ENCODE measurements at places on chromosomes 16 and 17.

DNA sequence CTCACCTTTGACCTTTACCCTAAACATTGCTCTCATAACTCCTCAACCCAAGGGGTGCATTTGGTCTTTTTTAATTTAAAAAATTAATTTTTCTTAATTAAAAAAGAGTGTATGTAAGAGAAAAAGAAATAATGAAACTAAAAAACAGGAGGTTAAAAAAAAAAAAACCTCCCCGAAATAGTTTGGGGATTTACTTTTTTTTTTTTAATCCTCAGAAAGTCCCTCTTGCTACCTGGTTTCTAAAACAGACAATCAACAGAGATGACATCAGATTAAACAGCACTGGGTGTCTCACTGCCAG is 301.3 kb downstream of the SOX9 start:
- no peak for DNase-seq
- H3K27ac ChIP-seq, result no peak overlapping the region
- H3K4me3 ChIP-seq, result no peak overlapping the region
- H3K36me3 ChIP-seq, result no peaks in the 10 kb centered on the region
- H3K27me3 ChIP-seq, result no peaks in the 10 kb centered on the region

- no peaks in the 10 kb centered on the region for H3K27me3 ChIP-seq
- no peak overlapping the region for H3K4me3 ChIP-seq
- H3K36me3 ChIP-seq, result no peaks in the 10 kb centered on the region
- H3K27ac ChIP-seq, result no peak overlapping the region
Measured at GRCh38 chr17:43216369-43216761, 4.7 kb downstream of the TMEM106A start.

GRCh38 chr17:72604518-72604917 is 483.7 kb downstream of the SOX9 start:
- H3K27ac ChIP-seq, result no peak overlapping the region
- peaks cover 5% of the 10 kb centered on the region for H3K4me1 ChIP-seq
- H3K36me3 ChIP-seq, result no peaks in the 10 kb centered on the region
- no peak overlapping the region for H3K4me3 ChIP-seq
- DNase-seq, result no peak
- no peaks in the 10 kb centered on the region for H3K27me3 ChIP-seq

DNA sequence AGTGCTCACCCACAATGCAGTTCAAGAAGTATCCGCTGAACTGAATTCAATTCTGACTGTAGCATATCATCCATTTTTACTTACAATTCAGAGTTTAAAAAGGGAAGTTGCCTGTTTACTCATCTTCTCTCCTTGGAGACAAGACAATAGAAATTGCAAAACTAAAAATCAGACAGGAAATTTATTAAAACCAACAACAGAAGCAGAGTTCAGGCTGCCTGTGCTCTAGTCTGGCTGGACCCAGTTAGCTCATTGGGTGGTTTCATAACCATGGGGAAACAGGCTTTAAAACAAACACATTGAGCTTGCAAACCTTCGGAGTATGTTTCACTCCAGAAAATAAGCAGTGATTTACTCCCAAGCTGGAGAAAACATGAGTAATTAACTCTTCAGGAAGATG is 321.4 kb downstream of the GRIN2A start:
- H3K36me3 ChIP-seq, result no peaks in the 10 kb centered on the region
- no peak overlapping the region for H3K27ac ChIP-seq
- no peaks in the 10 kb centered on the region for H3K4me1 ChIP-seq
- DNase-seq, result no peak
- no peaks in the 10 kb centered on the region for H3K27me3 ChIP-seq

DNA sequence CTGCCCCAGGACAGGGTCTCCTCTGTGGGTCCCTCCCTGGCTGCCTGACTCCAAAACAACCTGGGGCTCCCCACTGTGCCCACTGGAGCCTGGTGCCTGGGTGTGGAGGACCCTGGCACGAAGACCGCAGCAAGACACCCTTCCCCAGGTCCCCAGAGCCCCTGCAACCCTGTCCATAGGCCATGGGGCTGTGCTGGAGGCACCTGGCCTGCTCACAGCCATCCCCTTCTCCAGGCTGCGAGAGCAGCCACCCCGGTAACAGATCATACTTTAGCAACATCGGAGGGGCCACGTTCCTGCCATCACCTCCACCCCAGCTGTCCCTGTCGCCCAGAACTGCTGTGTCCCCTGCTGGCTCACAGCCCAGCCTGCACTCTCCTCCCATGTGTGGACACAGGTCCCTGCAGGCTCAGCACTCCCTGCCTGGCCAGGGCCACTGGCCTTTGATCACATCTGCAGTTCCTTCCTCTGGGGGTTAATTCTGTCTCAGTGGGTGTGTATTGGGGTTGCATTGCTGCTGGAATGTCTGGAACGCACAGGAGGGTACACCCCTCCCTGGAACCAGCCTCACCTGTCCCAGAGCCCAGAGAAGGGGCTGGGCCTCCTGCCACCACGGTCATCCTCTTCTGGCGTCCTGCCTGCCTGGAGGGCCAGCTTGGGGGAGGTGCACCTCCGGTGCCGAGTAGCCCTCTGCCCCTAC is 12.2 kb downstream of the PPL start:
- no peak overlapping the region for H3K4me3 ChIP-seq
- no peak overlapping the region for H3K27ac ChIP-seq
- no peaks in the 10 kb centered on the region for H3K27me3 ChIP-seq
- DNase-seq, result peak; percentile 83
- H3K4me1 ChIP-seq, result peaks cover 7% of the 10 kb centered on the region
- H3K36me3 ChIP-seq, result no peaks in the 10 kb centered on the region

DNA sequence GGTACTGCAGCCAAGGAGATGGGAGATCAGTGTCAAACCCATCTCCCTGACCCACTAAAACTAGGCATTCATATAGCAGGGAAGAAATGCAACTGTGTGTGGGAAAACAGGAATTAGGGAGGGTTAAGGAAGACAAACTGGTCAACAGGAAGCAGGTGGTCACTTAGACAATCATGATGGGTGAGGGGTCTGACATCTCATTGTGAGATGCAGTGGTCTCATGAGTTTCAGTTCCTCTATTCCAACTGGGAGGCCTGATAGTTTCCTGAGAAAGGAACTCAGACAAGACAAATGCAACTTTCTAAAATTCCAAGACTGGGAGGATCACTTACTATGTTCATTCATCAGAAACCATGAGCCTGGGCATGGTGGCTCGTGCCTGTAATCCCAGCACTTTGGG is 361.4 kb upstream of the C16orf82 start:
- H3K4me3 ChIP-seq, result no peak overlapping the region
- no peak for DNase-seq
- H3K36me3 ChIP-seq, result no peaks in the 10 kb centered on the region
- no peaks in the 10 kb centered on the region for H3K4me1 ChIP-seq

- no peak for DNase-seq
- H3K4me1 ChIP-seq, result no peaks in the 10 kb centered on the region
- no peak overlapping the region for H3K4me3 ChIP-seq
- no peak overlapping the region for H3K27ac ChIP-seq
Measured at GRCh38 chr17:52537421-52537820, 378.9 kb upstream of the CA10 start.
